ENCODE measurements at places on chromosomes 5 and 9. TPM values are rescaled to one million over a fixed set of nuclear protein-coding genes. Genes with fewer than 3 reads are reported as not detected.
A peak's percentile ranks its signal among the peaks of the same experiment; 100 is the strongest.

DNA sequence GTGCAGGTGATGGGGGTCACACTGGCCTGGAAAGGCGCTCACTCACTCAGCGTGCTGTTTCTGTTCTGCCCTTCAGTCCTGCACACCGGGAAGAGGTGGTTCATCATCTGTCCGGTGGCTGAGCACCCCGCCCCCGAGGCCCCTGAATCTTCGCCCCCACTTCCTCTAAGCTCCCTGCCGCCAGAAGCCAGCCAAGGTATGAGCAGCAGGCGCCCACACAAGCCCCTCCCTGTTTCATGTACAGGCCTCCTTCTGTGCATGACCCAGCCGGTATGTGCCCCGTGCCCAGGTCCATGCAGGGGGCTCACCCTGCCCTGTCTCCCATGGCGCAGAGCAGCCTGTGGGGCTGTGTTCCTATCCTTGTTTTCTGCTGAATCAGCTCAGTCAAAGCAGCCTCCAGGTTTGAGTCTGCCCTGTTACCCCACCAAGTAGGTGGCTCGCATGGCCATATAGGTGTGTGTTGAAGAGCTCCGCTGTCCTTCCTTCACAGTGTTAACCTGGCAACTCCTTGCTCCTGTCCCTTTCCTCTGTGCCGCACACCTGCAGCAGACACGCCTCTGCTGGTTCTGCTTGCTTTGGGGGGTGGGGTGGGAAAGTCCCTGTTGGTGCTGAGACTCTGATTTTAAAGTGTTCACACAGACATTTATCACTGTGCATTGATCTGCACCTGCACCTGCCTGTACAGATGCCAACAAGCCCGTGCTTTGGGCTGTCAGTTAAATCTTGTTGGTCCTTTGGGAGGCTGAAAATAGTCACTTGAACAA lies 84.8 kb downstream of the WNK2 start:
- H3K4me3 ChIP-seq: no peak overlapping the region
- DNase-seq: no peak
- H3K4me1 ChIP-seq: no peaks in the 10 kb centered on the region
- H3K27me3 ChIP-seq: no peaks in the 10 kb centered on the region
- H3K36me3 ChIP-seq: peaks cover 13% of the 10 kb centered on the region

GRCh38 chr5:140734354-140734753 lies 34.1 kb downstream of the ZMAT2 start:
- no peak overlapping the region for H3K4me3 ChIP-seq
- DNase-seq: no peak
- H3K27ac ChIP-seq: no peak overlapping the region
- H3K4me1 ChIP-seq: no peaks in the 10 kb centered on the region
- no peaks in the 10 kb centered on the region for H3K27me3 ChIP-seq
- no peaks in the 10 kb centered on the region for H3K36me3 ChIP-seq

Gene FGD3
- total RNA-seq: 3.3 TPM

GRCh38 chr9:135415586-135415985 lies 64.0 kb upstream of the PPP1R26 start:
- peaks cover 3% of the 10 kb centered on the region for H3K4me1 ChIP-seq
- no peak overlapping the region for H3K27ac ChIP-seq
- H3K4me3 ChIP-seq: no peak overlapping the region
- no peak for DNase-seq
- no peaks in the 10 kb centered on the region for H3K36me3 ChIP-seq
- H3K27me3 ChIP-seq: no peaks in the 10 kb centered on the region

Gene PTPN3
- 20.8 TPM for total RNA-seq

- no peak for DNase-seq
- no peak overlapping the region for H3K4me3 ChIP-seq
Observed at GRCh38 chr5:142617416-142618129, 68.3 kb downstream of the FGF1 start.

DNA sequence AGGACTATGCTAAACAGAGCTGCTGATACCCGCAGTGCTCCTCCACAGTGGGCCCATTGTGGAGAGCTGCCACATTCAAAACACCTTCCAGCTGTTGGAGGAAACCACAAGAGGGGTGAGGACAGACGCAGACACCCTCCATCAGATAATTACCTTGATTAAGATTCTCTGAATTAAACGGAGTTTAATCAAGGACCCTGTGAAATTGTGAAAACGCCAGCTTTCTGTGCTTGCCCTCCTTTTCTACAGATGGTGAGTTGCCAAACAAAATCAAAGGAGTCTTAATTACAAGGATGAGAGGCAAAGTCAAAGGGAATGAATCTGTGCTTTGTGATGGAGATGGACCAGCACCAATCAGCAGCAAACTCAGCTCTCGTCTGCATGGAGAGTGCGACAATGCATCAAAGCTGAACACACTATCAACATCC lies 596.1 kb downstream of the ELAVL2 start:
- no peak overlapping the region for H3K4me3 ChIP-seq
- no peak overlapping the region for H3K27ac ChIP-seq
- no peaks in the 10 kb centered on the region for H3K27me3 ChIP-seq
- no peak for DNase-seq
- no peaks in the 10 kb centered on the region for H3K36me3 ChIP-seq

- H3K27ac ChIP-seq: no peak overlapping the region
- no peak overlapping the region for H3K4me3 ChIP-seq
- no peak for DNase-seq
- peaks cover 45% of the 10 kb centered on the region for H3K4me1 ChIP-seq
- H3K27me3 ChIP-seq: no peaks in the 10 kb centered on the region
Observed at GRCh38 chr5:149172709-149173505, 31.6 kb downstream of the ABLIM3 start.

- H3K4me1 ChIP-seq: no peaks in the 10 kb centered on the region
- H3K4me3 ChIP-seq: no peak overlapping the region
- H3K27me3 ChIP-seq: no peaks in the 10 kb centered on the region
- DNase-seq: no peak
- no peaks in the 10 kb centered on the region for H3K36me3 ChIP-seq
- no peak overlapping the region for H3K27ac ChIP-seq
Observed at GRCh38 chr9:98357921-98358535, 102.6 kb upstream of the TBC1D2 start.

DNA sequence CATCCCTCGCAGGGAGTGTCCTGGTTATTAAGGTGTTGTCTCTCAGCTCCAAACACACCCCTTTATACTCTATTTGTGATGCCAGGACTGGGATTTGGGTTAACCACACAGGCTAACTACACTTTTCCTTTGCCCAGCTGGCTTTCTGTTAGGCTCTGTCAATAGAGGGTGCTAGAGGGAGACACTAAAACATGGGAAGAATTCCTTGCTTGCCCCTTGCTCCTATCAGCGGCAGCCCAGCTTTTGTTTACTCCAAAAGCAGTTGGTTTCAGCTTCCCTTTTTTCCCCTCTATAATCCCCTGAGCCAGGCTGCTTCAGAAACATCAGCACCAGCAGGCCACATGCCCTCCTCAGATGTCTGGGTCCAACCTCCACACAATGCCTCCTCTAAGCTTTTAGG lies 297.1 kb downstream of the KCTD16 start:
- no peaks in the 10 kb centered on the region for H3K4me1 ChIP-seq
- no peak overlapping the region for H3K27ac ChIP-seq
- no peaks in the 10 kb centered on the region for H3K36me3 ChIP-seq
- peak; percentile 8 for DNase-seq
- peaks cover 23% of the 10 kb centered on the region for H3K27me3 ChIP-seq

Gene PCDHA9
- total RNA-seq: not detected

- H3K36me3 ChIP-seq: no peaks in the 10 kb centered on the region
- DNase-seq: no peak
- H3K27ac ChIP-seq: no peak overlapping the region
- no peaks in the 10 kb centered on the region for H3K27me3 ChIP-seq
- no peak overlapping the region for H3K4me3 ChIP-seq
Observed at GRCh38 chr9:37745970-37746369, 7.6 kb upstream of the TRMT10B start.

Gene CCL27
- 1.0 TPM for total RNA-seq

DNA sequence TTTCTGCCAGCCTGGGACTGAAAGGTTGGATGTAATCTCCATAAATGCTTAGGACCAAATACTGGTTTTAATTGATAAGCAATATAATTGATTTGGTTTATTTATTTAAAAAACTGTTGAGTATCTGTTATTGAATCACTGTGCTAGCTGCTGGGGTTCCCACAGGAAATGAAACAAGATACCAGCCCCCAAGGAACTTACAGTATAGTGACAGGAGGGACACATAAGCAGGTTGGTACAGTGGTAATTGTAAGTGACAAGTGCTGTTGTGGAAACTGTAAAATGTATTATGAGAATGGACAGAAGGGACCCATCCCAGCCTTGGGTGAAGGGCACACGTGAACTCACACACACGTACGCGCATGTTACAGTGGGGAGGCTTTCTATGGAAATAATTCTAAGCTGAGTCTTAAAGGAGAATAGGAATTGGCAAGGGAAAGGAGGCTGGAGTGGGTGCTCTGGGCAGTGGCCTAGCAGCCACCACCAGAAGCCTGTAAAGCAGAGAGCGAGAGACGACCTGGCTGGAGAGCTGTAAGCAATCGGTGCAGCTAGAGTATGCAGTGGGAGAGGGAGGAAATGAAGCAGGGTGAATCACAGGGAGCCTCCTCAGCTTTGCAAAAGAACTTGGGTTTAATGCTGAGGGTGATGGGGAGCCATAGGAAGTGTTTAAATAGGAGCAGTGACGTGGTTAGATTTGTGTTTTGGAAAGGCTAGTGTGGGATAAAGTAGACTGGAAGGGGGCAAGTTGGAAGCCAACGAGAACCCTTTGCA lies 39.3 kb downstream of the GLRA1 start:
- no peaks in the 10 kb centered on the region for H3K4me1 ChIP-seq
- H3K27me3 ChIP-seq: peaks cover 4% of the 10 kb centered on the region
- no peak overlapping the region for H3K27ac ChIP-seq
- no peak for DNase-seq

GRCh38 chr9:12783767-12784460 lies 9.1 kb downstream of the LURAP1L start:
- peak; percentile 24 for DNase-seq
- H3K36me3 ChIP-seq: no peaks in the 10 kb centered on the region
- peak overlapping the region; percentile 97 for H3K27ac ChIP-seq
- no peaks in the 10 kb centered on the region for H3K27me3 ChIP-seq
- H3K4me3 ChIP-seq: no peak overlapping the region

DNA sequence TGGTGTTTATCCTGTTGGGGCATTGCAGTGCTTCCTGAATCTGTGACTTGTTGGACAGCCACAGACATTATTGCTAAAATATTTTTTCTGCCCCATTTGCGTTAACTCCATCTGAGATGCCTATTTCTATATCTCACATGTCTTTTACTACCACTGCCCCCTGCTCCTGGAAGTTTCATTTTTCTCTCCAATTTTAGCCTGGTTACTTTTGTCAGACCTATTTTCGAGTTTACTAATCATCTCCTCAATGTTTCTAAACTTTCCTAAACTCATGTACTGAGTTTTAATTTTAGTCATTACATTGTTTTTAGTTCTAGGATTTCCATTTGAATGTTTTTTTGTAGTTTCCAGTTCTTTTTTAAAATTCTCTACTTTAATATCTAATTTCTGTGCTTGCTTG lies 17.6 kb downstream of the HAPLN1 start:
- no peaks in the 10 kb centered on the region for H3K27me3 ChIP-seq
- DNase-seq: no peak
- no peaks in the 10 kb centered on the region for H3K4me1 ChIP-seq
- H3K27ac ChIP-seq: no peak overlapping the region
- no peak overlapping the region for H3K4me3 ChIP-seq
- no peaks in the 10 kb centered on the region for H3K36me3 ChIP-seq

DNA sequence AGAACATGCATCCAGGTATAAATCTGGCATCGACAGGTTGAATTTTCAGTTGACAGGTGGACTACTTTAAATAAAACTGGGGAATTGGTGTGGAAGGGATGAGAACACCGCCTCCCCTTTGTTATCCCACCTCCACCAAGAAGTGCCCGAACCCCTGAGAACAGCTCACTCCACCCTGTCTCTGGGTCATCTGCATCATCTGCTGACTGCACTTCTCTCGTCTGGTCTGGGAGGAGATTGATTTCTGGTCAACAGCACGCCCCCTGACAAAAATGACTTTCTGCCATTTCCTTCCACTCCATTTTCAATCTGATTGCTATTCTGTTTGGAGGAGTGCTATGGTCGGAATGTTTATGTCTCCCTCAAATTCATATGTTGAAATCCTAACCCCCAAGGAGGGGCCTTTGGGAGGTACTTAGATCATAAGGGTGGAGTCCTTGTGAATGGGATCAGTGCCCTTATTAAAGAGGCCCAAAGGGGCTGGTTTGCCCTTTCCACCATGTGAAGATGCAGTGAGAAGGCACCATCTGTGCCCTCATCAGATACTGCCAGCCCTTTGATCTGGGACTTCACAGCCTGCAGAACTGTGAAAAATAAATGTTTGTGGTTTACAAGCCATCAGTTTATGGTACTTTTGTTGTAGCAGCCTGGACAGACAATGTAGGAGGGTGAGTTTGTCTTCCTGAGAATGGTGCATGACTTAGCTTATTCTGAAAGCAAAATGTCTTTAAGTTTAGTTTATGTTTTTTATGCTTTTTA lies 145.7 kb downstream of the EGFLAM start:
- no peak overlapping the region for H3K4me3 ChIP-seq
- DNase-seq: no peak
- no peaks in the 10 kb centered on the region for H3K36me3 ChIP-seq
- H3K27me3 ChIP-seq: peaks cover 17% of the 10 kb centered on the region

- no peaks in the 10 kb centered on the region for H3K4me1 ChIP-seq
- no peaks in the 10 kb centered on the region for H3K27me3 ChIP-seq
- no peak overlapping the region for H3K27ac ChIP-seq
- peak; percentile 24 for DNase-seq
Observed at GRCh38 chr9:38178237-38178636, 109.2 kb upstream of the SHB start.

Gene FBXL7
- 0.05 TPM for total RNA-seq

DNA sequence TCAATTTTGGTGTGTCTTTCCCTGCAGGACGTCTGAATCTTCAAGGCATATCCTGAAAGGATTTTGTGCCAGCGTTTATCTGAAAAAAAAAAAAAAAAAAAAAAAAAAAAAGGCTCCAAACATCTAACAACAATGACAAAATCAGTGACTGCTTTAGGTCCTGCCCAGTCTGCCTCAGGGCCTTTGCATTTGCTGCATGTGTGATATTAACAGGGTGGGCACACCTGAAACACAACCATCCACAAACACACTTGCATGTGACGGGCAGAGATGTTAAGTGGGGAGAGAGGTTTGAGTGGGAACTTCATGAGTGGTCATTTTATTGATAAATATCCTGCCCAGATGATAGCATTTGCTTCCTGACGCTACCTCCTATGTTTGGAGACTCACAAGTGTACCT lies 82.4 kb upstream of the SAP30L start:
- peaks cover 28% of the 10 kb centered on the region for H3K4me1 ChIP-seq
- H3K36me3 ChIP-seq: no peaks in the 10 kb centered on the region

Gene PCDHB16
- total RNA-seq: not detected

DNA sequence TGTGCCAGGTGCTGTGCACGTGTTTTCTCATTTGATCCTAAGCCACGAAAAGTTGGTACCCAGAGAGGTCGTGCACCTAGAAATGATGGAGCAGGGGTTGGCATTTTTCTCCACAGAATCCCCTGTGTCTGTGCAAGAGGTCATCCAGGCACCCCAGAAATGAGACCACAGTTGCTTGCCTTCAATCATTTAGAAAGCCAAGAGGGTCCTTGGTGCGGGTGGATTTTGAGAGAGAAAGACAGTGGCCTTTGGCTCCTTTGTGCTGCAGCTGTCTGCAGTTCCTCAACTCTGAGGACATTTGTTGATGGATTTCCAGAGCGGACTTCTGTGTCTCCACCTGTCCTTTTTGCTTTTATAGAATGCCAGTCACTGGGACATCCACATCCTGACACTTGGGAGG lies 33.8 kb upstream of the SPRY4 start:
- H3K36me3 ChIP-seq: no peaks in the 10 kb centered on the region
- H3K4me3 ChIP-seq: no peak overlapping the region
- peak overlapping the region; percentile 99 for H3K27ac ChIP-seq
- no peaks in the 10 kb centered on the region for H3K27me3 ChIP-seq

Gene MELK
- total RNA-seq: 63.2 TPM

Gene KIF4B
- total RNA-seq: 0.12 TPM
